ENCODE measurements at places on chromosomes 6 and 20. TPM values are rescaled to one million over a fixed set of nuclear protein-coding genes. Genes with fewer than 3 reads are reported as not detected.

Gene PLCB1
- total RNA-seq, result 2.3 TPM

Gene PRRC2A
- total RNA-seq, result 51.9 TPM

Gene LTB
- not detected for total RNA-seq

Gene CDK19
- total RNA-seq, result 10.2 TPM

Gene SLC18B1
- 7.9 TPM for total RNA-seq

Gene B3GALT4
- total RNA-seq, result 1.9 TPM

Gene CDH26
- total RNA-seq, result 0.29 TPM

Gene NPEPL1
- total RNA-seq, result 3.9 TPM

Gene CCM2L
- 2.1 TPM for total RNA-seq

GRCh38 chr6:74946961-74947360 lies 258.9 kb downstream of the COL12A1 start:
- no peak for DNase-seq

DNA sequence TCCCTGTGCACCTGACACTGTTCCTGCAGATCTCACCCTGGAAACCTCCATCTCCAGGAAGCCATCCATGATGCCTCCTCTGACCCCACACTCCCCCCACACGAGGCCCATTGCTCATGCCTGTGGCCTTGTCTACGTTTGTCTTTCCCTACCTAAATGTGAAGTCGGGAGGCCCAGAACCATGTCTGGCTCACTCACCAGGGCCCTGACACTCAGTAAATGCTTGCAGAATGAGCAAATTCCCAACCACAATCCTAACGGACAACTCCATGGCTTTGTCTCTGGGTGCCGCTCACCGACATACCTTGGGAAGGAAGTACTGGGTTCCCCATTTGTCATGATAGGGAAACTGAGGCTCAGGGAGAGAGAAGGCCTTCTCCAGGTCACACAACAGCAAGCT lies 7.3 kb downstream of the PEDS1 start:
- no peak for DNase-seq

GRCh38 chr6:152398993-152399392 lies 238.2 kb downstream of the SYNE1 start:
- DNase-seq, result no peak

DNA sequence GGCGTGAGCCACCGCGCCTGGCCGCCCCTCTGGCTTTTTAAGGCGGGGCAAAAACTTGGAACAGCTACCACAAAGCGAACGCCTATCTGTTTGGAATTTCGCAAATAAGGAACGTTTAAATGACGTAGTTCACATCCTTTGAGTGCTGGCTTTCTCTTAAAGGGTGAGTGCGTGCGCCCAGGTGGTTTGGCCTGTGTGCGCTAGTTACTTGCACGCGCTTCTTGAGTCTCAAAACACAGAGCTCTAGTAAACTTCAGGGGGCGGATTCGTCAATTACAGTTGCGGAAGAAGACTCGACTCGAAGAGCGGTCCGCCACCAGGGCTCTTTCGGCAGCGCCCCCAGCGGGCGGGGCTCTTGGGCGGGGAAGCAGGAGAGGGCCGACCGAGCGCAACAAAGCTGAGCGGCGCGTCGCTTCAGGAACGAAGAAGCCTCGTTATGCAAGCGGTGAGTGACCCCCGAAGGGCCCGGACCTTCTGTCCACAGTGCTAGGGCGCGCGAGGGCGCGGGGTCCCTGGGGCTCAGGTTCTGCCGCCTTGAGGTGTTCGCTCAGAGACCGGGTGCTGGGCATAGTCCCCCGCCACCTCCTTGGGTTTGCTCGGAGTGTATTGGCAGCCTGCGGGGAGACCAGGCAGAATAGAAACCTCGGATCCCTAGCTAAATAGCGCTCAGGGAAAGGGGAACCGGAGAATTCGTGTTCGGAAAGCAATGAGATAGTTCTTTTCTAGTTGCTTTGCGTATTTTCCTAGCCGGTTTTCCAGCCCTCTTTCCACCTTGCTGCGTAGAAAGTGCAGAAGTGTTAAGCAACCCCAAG lies at the start of gene SYCP2L:
TSS of gene SYCP2L (plus strand) at position 362 of the 812 bp plus-strand sequence. CDS start at position 437, 75 bp downstream.
- DNase-seq, result no peak

- no peak for DNase-seq
These were observed 35.7 kb downstream of the TFAP2C start for GRCh38 chr20:56664796-56665195.

- DNase-seq, result no peak
These were observed 19.2 kb upstream of the KIAA1586 start for GRCh38 chr6:57027301-57027700.

- no peak for DNase-seq
These were observed 36.2 kb downstream of the SNX5 start for GRCh38 chr20:17932396-17932795.

- DNase-seq, result peak; percentile 33
These were observed 123.0 kb downstream of the SLC16A10 start for GRCh38 chr6:111210194-111210728.

GRCh38 chr6:116561377-116562018 lies 7.9 kb downstream of the CALHM4 start:
- DNase-seq, result peak; percentile 61

DNA sequence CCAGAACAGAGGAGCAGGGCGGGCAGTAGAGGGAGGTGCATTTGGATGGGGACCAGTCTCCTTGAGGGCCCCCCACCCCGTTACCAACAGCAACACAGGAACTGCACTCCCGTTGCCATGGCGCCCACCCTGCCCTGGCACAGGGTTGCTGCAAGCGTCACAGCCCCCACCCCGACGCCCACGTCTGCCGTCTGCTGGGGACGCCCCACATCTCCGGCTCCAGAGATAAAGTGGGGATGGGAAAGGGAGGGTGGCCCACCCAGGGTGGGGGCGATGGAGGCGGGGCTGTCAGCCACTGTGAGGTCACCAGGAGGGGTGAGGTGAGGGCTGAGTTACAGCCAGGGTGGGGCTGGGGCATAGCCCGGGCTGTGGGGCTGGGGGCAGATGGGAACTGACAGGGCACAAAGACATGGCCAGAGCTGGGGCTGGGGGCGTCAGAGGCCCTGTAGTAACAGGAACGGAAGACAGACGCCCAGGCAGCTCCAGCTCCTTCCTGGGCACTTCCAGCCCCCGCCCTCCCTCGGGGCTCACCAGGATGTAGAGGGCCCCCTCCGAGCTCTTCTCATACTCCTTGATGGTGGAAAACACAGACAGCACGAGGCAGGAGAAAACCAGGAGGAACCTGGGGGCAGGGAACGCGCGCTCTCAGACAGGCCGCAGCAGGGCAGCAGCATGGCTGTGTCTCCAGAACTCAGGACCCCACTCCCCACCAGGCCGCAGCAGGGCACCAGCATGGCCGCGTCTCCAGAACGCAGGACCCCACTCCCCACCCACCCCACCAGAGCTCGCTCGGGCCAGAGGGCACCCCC lies 26.0 kb downstream of the KCNQ2 start:
- DNase-seq, result no peak

DNA sequence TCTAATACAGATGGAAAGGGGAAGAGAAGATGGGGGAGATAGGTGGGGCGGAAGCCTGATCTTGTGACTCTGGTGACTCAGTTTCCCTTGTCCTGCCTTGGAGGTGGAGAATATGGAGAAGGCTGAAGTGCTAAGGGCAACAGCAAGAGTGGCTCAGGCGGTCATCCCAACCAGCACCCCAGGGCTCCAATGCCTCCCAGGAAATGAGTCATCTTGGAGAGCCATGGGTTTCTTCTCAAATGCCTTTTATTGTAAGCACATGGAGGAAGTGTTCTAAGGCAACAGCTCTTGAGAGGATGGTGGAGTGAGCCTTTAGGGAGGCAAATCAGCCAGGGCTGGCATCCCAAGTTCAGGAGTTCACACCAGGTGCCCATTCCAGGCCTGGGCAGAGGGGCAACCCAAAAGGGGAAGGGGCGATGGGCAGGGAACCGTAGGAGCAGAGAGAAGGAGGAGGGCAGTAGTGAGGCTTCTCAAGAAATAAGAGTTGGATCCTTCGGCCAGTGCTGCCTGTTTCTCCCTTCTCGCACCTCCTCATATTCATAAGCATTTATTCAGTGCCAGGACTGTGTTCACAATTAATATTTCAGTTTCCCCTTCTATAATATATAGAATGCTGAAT lies 13.2 kb upstream of the AHCY start:
- DNase-seq, result peak; percentile 23

GRCh38 chr6:99512033-99512432 lies 3.2 kb downstream of the USP45 start:
- no peak for DNase-seq

DNA sequence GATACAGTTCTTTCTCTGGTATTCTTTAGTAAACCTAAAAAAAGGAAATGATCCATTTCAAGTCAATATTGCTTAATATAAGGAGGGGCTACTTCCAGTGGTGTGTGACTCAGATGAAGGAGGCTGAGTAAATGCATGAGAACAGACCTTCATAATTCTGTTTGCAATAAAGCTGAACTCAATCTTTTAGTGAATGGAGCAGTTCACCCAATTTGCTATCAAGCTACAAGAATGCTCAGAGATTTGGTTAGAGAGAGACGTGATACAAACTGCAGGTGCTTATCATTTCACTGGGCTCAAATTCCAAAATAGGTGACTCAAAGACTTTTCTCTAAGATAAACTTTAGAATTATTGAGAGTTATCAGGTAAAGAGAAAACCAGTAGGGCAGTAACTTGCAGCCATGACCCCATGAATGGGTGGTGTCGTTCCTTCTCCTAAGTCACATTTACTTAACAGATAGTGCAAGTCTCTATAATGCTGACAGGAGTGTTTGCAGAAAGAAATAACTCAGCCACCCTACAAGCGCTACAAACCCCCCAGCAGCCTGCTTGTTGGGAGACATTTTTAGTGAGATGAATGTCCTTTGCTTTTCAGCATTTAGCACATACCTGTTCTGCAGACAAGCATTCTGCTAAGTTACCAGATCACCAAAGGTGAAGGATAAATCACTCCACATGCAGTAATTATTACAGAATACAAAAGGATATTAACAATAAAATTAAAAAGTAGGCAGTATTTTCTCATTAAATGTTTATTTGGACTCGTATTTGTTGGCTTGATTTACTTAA lies 16.4 kb upstream of the BLOC1S5 start:
- DNase-seq, result peak; percentile 55

DNA sequence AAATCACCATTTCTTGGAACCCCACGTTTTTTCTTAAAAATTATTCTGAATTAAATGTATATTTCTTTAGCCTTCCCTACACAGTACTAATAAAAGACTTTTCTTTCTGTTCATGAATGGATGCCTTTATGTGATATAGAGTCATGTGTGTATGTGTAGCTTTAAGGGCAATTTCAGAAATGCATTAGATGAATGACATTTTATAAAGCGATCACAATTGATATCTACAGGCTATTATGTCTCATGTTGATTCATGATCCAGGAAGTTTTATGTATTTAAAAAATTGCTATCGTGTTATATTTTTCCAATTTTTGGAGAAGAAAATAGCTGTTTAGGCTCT lies 81.3 kb downstream of the RNF144B start:
- no peak for DNase-seq

GRCh38 chr6:47727391-47727790 lies 29.0 kb downstream of the ADGRF4 start:
- no peak for DNase-seq

DNA sequence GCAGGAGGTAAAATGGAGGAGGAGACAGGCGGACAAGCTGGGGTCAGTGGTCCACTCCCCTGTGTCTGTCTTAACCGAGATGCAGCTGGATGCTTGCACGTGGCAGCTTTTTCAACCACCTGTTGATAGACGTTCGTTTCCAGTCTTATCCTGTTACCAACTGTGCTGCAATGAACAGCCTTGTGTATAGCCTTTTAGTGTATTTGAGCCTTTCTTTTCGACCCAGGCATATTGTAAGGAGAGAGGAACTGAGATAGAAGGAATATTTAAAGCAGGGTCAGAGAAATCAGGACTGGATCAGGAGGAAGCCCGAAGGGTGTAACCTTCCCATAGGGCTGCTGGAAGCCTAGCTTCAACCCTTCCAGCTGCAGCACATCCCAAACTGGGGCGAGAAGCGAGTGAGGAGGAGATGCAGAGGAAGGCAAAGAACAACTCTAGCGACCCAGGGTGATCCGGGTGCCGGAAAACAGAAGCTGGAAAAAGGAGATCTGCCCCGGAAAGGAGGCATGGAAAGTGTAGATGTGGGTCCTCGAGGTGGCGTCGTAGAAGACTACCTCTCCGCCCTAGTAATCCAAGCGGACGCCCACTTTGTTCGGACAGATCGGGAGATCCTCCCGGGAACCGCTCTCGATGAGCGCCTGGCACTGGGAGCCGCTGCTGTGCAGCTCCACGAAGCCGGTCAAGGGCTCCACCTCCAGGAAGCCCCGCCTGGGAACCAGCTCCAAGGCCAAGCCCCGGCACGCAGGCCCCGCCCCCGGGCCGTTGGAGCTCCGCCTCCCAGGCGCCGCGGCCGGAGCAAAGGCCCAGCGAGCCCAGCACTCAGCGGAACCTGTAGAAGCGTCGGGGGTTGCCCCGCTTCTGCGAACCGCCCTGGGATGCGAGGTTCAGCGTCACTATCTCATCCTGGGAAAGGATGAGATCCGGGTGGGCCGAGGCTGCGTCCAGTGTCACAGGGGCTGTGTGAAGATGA lies 11.2 kb downstream of the TRIM31 start:
- peak; percentile 95 for DNase-seq

GRCh38 chr6:36897609-36898008 lies 11.9 kb downstream of the C6orf89 start:
- no peak for DNase-seq

- DNase-seq, result no peak
These were observed 34.9 kb downstream of the BCL2L1 start for GRCh38 chr20:31687777-31688176.

DNA sequence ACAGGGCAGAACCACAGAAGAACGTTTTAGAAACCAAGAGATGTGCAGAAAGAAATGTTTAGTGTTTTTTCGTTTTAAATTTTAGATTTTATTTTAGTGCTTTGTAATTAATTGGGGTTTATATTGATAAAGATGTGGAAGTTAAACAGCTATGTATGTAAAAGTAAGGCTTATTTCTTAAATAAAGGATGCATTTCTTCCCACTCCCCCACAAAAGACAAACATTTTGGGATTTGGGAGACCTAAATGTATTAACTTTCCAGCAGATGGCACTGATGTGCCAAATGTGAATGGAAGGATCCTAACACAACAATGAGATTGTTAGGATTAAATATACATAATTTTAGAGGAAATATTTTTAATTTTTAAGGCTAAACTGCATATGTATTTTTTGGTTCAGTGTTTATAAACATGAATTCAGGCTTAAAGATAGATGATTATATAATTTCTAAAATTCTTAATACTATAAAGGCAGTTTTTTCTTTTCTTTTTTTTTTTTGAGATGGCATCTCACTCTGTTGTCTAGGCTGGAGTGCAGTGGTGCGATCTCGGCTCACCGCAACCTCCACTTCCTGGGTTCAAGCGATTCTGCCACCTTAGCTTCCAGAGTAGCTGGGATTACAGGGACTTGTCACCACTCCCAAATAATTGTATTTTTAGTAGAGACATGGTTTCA lies 12.0 kb downstream of the PFDN4 start:
- peak; percentile 28 for DNase-seq
